Pons (tissue), 1 donor: ENCODE measurements at places on chromosomes 11 and 22.
A peak's percentile ranks its signal among the peaks of the same experiment; 100 is the strongest.

DNA sequence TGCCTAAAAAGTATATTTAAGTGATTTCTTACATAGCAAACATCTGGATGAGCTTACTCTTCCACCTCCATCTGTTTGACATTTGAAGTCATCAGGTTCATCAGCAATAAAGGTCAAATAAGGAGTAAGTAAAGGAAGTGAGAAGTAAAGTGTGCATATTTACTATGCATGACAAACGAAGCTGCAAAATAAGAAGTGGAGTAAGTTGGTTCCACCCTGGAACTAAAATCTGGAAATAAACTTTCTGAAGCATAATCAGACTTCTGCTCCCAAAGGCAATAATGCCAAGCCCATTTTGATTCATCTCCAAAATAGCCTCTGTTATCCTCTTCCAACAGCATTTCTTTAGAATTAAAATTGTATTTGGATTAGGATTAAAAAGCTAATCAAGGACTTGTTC, 8.4 kb upstream of the FIBIN start:
- no peak for DNase-seq

GRCh38 chr11:83152264-83152663, 4.7 kb upstream of the PCF11 start:
- no peak for DNase-seq

GRCh38 chr11:22976146-22976545, 115.9 kb upstream of the CCDC179 start:
- no peak for DNase-seq

GRCh38 chr11:111870886-111871692, at the start of gene ALG9:
Gene ALG9 (minus strand): TSS chr11:111871581. CDS start chr11:111871482, 99 bp downstream.
- DNase-seq = peak; percentile 55

GRCh38 chr11:96156379-96156722, 186.6 kb downstream of the MAML2 start:
- DNase-seq = peak; percentile 39

GRCh38 chr22:45503050-45503815, 550 bp downstream of the FBLN1 start:
- no peak for DNase-seq

- DNase-seq = no peak
These were observed 17.1 kb upstream of the SYTL2 start for GRCh38 chr11:85827748-85828639.

GRCh38 chr11:123111465-123111864, 49.5 kb upstream of the HSPA8 start:
- DNase-seq = peak; percentile 55

DNA sequence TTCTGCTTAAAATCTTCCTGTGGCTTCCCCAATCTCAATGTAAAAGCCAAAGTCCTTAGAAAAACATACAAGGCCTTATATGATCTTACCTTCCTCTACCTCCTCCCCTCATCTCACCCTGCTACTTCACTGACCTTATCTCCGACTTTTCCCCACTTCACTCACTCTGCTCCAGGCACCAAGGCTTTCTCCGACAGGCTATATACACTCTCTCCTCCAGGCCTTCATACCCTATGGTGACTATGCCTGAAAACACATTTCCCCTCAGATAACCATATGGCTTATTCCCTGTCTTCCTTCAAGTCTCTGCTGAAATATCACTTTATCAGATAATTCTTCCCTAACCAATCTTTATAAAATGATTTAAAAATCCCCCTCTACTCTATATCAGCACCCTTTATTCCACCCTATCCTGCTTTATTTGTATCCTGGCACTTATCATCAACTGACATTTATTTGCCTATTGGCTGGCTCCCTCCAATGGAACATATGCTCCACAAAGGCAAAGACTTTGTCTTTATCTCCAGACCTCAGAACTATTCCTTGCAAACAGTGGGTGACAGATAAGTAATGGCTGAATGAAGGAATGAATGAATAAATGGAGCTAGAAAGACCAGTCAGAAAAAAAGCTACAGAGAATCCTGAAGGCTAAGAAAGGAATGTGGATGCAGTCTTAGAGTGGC, 52.7 kb downstream of the PAK1 start:
- no peak for DNase-seq

- DNase-seq = no peak
These were observed 13.3 kb downstream of the LPXN start for GRCh38 chr11:58562375-58562800.

GRCh38 chr11:350723-351255, 18.5 kb upstream of the B4GALNT4 start:
- no peak for DNase-seq

GRCh38 chr11:111465400-111465799, 46.8 kb downstream of the BTG4 start:
- no peak for DNase-seq

DNA sequence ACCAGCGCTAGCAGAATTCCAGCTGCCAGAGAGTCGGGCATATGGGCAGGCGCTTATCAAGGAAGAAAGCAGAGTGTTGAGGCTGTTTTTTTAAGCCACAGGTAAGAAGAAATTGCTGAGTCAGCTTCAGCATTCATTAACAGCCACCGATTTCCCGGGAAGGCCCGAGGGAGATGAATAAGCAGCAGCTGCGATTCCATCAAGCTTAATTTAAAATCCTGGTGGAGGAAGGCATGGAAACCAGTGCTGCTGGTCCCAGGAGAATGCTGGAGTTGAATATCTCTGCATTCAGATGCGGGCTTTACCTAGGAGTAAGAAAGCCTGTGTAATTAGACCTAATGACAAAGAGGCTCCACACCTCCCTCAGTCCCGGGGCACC, 168.8 kb downstream of the BRD1 start:
- no peak for DNase-seq

- no peak for DNase-seq
These were observed 118.1 kb downstream of the DBX1 start for GRCh38 chr11:20042045-20042639.

DNA sequence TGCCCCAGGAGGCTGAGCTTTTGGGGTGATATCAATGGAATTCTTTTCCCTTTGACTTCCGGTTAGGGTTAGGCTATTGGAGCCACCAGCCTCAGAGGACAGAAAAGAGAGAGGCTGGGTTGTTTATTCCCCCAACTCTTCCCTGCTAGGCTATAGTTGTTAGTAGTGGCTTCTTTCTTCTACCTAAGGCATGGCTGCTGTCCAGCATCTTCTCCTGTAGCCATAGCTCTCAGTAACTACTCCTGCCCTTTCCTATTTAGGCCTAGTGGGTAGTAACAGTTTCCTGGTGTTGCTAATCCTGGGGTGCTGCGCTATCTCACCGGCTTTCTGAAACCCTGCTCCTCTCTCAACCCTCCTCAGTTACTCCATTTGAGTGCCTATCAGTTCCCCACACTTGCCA, 184.9 kb downstream of the TENM4 start:
- DNase-seq = no peak

DNA sequence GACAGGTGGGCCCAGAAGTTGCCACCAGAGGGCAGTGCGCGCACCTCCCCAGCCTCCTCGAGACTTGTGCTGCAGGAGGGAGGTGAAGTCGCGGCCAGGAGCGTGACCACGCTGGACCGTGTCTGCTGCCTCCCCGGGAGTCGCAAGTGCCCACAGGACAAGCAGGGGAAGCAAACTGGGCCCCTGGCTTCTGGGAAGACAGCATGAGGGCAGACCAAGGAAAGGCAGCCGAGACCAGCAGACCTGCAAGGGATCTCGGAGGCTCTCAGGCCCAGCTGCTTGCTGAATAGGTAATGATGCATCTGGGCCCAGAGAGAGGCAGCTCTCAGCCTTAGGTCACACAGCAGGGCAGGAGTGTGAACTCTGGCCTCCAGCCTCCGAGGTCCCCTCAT, 17.0 kb upstream of the IL2RB start:
- DNase-seq = peak; percentile 56

DNA sequence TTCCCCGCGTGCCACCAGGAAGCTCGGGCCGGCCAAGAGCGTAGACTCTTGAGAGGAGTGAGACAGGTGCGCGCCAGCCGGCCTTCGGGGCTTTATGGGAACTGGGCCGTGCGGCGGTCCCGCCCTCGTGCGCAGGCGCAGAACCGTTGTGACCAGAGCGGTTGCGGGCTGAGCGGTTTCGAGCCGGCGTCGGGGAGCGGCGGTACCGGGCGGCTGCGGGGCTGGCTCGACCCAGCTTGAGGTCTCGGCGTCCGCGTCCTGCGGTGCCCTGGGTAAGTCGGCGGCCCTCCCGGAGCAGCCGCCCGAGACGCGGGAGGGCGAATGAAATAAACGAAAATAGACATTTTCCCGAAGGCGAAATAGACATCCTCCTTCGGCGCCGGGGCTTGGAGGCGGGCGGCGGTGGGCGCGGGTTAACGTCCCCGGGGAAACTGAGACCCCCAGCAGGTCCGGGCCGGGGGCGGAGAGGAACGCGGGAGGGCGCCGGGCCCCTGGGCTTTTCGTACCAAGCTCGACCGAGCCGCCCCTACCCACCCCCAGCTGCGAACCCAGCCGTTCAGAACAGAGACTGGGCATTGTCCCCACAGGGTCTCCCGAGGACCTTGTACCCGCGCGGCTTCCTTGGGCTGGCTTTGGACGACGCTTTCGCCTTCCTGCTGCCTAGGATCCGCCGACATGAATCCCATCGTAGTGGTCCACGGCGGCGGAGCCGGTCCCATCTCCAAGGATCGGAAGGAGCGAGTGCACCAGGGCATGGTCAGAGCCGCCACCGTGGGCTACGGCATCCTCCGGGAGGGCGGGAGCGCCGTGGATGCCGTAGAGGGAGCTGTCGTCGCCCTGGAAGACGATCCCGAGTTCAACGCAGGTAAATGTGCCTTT, at the start of gene ASRGL1:
Gene ASRGL1 (plus strand): TSS at position 146 of the 879 bp plus-strand sequence. CDS start 530 bp downstream, at position 676.
- DNase-seq = peak; percentile 75

- no peak for DNase-seq
These were observed 17.6 kb downstream of the MYH9 start for GRCh38 chr22:36369922-36370791.

GRCh38 chr22:45673482-45674175, 2.0 kb downstream of the ATXN10 start:
- peak; percentile 29 for DNase-seq
